Activated CD4-positive, alpha-beta T cell treated with anti-CD3 and anti-CD28 coated beads for 48 hours (primary cell): ENCODE measurements at places on chromosomes 13 and 19.

DNA sequence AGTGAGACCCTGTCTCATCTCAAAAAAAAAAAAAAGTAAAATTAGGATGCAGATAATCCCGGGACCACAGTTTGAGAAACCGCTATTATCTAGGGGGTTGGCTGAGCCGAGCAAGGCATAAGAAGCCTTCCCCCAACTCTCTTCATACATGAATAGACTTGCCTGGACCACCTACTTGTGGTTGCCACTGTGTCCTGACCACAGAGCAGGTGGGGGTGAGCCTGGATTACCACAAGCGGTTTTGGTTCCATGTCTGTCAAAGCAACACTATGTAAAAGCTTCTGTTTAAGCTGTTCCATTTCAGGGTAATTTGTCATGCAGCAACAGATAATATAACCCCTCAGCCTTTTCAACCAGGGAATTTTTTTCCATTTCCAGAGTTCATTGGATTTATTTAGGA, 3.3 kb upstream of the NAPA start:
- peak; percentile 60 for DNase-seq

DNA sequence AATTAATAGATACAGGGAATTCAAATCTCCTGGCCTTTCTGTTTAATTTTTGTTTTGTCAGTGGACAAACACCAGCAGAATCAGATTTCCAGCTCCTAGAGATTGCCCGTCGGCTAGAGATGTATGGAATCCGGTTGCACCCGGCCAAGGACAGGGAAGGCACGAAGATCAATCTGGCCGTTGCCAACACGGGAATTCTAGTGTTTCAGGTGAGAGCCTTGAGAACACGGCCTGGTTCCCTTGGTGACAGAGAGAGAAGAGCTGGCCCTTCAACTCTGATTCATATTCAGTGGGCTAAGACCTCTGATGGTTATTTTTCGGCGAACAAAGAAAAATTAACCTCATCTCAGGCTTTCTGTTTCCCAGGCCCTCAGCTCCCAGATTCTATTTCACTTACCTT, 191.3 kb downstream of the STK24 start:
- no peak for DNase-seq

- no peak for DNase-seq
These were observed 54.6 kb upstream of the URI1 start for GRCh38 chr19:29887442-29887855.

DNA sequence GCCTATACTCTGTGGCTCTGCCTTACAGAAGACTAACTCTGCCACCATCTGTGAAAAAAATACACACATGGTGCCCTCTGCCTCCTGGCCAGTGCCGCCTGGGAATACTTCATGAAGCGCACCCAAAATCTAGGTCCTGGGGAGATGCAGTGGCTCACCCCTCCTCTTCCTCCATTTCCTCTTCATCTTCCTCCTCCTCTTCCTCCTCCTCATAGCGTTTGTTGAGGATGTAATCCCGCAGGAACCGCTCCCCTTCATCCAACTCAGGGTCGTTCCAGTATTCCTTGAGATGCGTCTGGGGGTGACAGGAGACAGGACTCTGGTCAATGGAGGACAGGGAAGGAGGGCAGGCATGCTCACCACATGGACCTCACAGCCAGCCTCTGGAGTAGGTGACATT, 5.7 kb downstream of the KRI1 start:
- no peak for DNase-seq

DNA sequence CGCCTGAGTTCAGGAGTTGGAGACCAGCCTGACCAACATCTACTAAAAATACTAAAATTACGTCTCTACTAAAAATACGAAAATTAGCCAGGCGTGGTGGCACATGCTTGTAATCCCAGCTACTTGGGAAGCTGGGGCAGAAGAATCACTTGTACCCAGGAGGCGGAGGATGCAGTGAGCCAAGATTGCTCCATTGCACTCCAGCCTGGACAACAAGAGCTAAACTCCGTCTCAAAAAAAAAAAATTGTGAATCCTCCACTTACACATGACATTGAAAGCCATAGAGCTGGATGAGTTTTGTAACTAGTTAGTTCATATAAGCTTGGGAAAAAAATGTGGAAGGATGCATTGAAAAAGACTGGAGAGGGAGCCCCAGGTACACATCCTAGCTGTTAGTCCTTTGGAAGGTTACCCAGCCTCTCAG, 452 bp upstream of the PSMD8 start:
- no peak for DNase-seq
